Liver (tissue), 10 donors: ENCODE measurements at places on chromosomes 3 and 15. TPM values are rescaled to one million over a fixed set of nuclear protein-coding genes. Genes with fewer than 3 reads are reported as not detected.

- no peak overlapping the region for H3K4me3 ChIP-seq
- DNase-seq: no peak
- peaks cover 21% of the 10 kb centered on the region for H3K4me1 ChIP-seq
These were observed 82.9 kb downstream of the IQSEC1 start for GRCh38 chr3:12990306-12990705.

- H3K4me3 ChIP-seq: no peak overlapping the region
- no peak for DNase-seq
- H3K27me3 ChIP-seq: no peaks in the 10 kb centered on the region
These were observed 242.0 kb upstream of the ARRDC4 start for GRCh38 chr15:97718509-97718908.

GRCh38 chr3:49916686-49917085, 12.9 kb downstream of the MON1A start:
- peaks cover 16% of the 10 kb centered on the region for H3K36me3 ChIP-seq
- no peaks in the 10 kb centered on the region for H3K27me3 ChIP-seq
- no peak overlapping the region for H3K27ac ChIP-seq
- H3K4me1 ChIP-seq: no peaks in the 10 kb centered on the region

DNA sequence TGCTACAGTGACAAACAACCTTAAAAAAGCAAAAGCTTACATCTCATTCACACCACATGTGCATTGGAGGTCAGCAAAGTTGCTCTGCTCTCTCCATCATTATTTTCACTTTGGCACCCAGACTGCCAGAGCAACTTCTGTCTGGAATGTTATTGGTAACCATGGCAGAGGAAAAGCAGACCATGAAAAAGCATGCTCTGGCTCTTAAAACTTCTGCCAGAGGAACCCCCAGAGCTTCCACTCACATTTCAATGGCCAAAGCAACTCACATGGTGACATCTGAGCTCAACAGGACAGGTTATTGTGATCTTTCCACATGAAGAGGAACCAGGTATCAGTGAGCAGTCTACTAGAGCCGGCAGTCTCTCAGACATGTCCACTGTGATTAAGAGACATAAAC, 21.9 kb upstream of the FRMD5 start:
- H3K27ac ChIP-seq: no peak overlapping the region
- H3K4me3 ChIP-seq: no peak overlapping the region
- peaks cover 2% of the 10 kb centered on the region for H3K27me3 ChIP-seq
- DNase-seq: no peak
- no peaks in the 10 kb centered on the region for H3K4me1 ChIP-seq

DNA sequence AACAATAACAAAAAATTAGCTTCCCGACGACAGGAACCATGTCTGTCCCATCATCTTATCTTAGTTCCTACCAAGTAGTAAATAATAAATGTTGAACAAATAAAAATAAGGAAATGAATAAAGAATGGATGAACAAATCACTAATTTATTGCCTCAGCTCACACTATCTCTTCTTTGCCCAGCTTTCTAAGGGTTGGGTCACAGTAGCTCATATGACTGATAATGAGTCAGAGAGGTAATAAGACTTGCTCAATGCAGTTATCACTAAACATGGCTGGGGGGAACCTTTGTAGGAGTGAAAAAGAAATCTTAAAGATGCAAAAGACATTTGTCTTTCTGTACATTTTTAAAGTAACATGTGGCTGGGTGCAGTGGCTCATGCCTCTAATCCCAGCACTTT, 182.2 kb downstream of the WDR76 start:
- H3K4me1 ChIP-seq: no peaks in the 10 kb centered on the region
- no peaks in the 10 kb centered on the region for H3K36me3 ChIP-seq
- H3K4me3 ChIP-seq: no peak overlapping the region
- no peak for DNase-seq
- no peak overlapping the region for H3K27ac ChIP-seq

DNA sequence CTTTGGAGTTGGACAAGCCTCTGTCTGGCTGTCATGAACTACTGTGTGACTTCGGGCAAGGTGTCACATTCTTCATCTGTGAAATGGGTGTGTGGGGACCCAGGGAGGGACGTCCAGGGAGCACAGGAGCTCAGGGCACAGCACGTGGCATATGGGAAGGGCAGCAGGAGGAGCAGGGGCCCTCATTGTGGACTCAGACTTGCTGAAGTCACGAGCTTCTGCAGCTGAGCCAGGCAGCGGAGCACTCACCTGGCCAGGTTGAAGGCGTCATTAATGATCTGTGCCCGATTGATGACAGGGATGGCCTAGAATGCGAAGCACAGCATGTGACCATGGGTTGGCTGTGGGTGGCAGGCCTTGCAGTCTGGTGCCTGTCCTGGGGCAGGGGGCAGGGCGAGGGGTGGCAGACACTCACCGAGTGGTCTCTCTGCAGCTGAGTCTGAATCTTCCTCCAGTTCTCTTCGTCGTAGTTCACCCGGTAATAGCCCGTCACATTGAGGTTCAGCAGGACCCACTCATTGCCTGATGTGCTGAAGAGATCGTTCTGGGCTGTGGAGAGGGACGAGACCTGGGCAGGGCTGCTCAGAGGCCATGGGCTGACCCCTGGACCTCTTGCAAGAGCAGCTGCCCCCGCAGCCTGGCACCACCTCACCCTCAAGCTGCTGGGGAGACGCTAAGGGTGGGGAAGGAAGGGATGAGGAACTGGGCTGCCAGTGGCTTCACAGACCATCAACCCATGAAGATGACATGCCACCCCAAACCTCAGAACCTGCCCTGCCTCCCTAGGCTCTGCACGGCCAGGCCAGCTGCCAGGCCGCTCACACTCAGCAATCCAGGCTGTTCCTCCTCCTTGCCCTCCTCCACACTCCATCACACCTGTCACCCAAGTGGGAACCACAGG, 15.4 kb downstream of the ANPEP start:
- peaks cover 26% of the 10 kb centered on the region for H3K36me3 ChIP-seq
- no peak overlapping the region for H3K4me3 ChIP-seq

Gene POLQ
- total RNA-seq: 0.17 TPM

Gene GOLGA8S
- 0.25 TPM for total RNA-seq
